ENCODE measurements at places on chromosomes 6 and 20.
A peak's percentile ranks its signal among the peaks of the same experiment; 100 is the strongest.

DNA sequence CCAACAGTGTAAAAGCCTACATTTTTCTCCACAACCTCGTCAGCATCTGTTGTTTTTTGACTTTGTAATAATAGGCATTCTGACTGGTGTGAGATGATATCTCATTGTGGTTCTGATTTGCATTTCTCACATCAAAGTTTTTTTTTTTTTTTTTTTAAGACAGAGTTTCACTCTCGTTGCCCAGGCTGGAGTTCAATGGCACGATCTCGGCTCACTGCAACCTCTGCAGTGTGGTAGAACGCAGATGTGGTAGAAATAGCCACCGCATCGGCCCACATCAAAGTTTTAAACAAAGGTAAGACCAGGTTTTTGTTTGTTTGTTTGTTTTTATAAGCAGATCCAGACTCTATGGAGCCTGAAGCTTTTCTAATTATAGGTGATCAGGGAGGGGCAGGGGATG is 12.7 kb upstream of the PPP1R3G start:
- H3K27me3 ChIP-seq: no peaks in the 10 kb centered on the region
- no peak overlapping the region for H3K4me3 ChIP-seq
- no peaks in the 10 kb centered on the region for H3K4me1 ChIP-seq
- H3K27ac ChIP-seq: no peak overlapping the region
- no peak for DNase-seq
- H3K36me3 ChIP-seq: peaks cover 6% of the 10 kb centered on the region

DNA sequence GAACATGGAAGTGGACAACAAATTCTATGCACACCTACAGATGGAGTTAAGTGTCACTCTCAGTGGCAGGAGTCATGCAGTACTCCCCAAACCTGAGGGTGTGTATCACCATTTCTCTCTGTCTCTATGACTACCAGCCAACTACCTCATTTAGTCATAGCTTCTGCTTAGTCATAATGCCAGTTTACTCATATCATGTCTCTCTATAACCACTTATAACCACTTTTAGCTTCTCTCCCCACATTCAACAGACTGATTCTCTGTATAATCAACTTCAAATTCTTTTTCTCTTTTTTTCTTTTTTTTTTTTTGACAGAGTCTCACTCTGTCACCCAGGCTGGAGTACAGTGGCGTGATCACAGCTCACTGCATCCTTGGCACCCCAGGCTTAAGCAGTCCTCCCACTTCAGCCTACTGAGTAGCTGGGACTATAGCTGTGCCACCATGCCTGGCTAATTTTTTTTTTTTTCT is 13.8 kb upstream of the GTF3C6 start:
- H3K4me3 ChIP-seq: no peak overlapping the region
- H3K4me1 ChIP-seq: no peaks in the 10 kb centered on the region
- DNase-seq: no peak
- no peak overlapping the region for H3K27ac ChIP-seq
- H3K36me3 ChIP-seq: no peaks in the 10 kb centered on the region
- no peaks in the 10 kb centered on the region for H3K27me3 ChIP-seq

- DNase-seq: no peak
- H3K4me3 ChIP-seq: no peak overlapping the region
- no peaks in the 10 kb centered on the region for H3K36me3 ChIP-seq
- peaks cover 4% of the 10 kb centered on the region for H3K4me1 ChIP-seq
- H3K27ac ChIP-seq: no peak overlapping the region
- H3K27me3 ChIP-seq: no peaks in the 10 kb centered on the region
Observed at GRCh38 chr6:14883921-14884320, 361.9 kb upstream of the JARID2 start.

DNA sequence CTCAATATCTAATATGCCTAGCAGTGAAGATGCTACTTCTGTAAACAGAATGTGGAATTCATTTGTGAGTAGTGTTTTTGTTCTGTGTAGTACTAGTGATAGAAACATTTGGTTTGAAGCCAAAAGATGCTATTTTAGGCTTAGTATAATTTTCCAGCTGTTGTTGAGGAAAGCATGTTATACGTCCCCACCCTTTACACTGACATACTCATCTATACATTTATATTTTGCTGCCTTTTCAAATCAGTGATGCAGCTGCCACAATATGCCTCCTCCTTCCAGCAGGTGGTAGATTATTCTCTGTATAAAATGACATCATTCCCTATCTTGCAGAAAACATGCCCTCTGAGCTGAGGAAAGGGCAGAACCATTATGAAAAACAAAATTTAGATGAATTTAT is 1217.6 kb upstream of the GJE1 start:
- no peak for DNase-seq
- H3K4me3 ChIP-seq: no peak overlapping the region
- no peak overlapping the region for H3K27ac ChIP-seq
- no peaks in the 10 kb centered on the region for H3K4me1 ChIP-seq
- H3K36me3 ChIP-seq: no peaks in the 10 kb centered on the region

- H3K27me3 ChIP-seq: no peaks in the 10 kb centered on the region
- no peak overlapping the region for H3K4me3 ChIP-seq
- DNase-seq: no peak
- H3K27ac ChIP-seq: no peak overlapping the region
- H3K4me1 ChIP-seq: no peaks in the 10 kb centered on the region
- H3K36me3 ChIP-seq: no peaks in the 10 kb centered on the region
Observed at GRCh38 chr20:8578161-8578865, 446.2 kb downstream of the PLCB1 start.

DNA sequence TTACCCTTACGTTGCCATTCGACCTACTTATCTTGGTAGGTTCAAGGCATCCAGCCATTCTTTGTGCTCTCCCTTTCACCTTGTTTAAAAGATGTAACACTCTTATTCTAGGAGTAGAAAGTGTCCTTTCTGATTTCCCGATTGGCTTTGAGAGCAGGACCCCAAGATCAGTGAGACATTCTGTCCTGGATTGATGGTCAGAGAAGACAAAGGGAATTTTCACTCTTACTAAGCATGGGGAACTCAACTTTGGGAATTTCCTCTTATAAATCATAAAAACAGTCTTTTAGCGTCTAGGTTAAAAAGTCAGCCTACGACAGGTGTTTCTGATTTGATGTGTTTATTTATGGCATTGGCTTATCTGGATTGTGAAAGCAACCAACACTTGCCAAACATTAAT is 2.8 kb upstream of the AARS2 start:
- no peak for DNase-seq
- no peak overlapping the region for H3K4me3 ChIP-seq
- H3K27ac ChIP-seq: no peak overlapping the region

DNA sequence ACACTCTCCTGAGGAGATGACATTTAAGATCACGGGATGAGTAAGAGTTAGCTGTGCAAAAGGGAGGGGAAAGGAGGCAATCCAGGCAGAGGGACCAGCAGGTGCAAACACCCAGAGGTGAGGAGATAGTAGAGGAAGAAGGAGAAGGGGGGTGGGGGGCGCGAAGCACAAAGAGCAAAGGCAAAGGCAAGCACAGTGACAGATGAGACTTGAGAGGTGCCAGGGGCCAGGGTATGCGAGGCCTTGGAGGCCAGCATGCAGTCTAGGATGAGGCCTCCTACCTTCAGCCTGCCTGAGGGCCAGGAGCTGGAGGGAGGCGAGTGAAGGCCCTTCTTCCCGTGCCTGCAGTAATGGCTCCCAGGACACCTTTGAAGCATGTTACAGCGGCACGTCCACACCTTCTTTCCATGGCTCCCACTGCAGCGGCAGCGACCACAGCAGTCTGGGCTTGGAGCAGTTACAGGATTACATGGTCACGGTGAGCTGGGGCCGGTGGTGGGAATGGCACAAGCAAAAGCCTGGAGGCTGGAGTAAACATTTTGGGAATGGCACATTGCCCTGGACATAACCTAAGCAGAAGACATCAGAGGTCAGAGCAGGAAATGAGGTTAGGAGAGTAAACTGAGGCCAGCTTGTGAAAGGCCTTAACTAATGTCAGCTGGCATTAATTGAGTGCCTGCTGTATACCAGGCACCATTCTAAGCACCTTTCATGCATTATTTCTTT is 18.6 kb downstream of the CCM2L start:
- no peaks in the 10 kb centered on the region for H3K36me3 ChIP-seq
- no peaks in the 10 kb centered on the region for H3K4me1 ChIP-seq
- H3K27ac ChIP-seq: no peak overlapping the region

GRCh38 chr6:37731888-37732287 is 34.2 kb upstream of the MDGA1 start:
- peaks cover 5% of the 10 kb centered on the region for H3K4me1 ChIP-seq
- peak; percentile 16 for DNase-seq
- H3K36me3 ChIP-seq: no peaks in the 10 kb centered on the region

GRCh38 chr6:32047084-32047478 is 8.9 kb downstream of the CYP21A2 start:
- H3K27me3 ChIP-seq: no peaks in the 10 kb centered on the region
- H3K4me1 ChIP-seq: no peaks in the 10 kb centered on the region
- no peak for DNase-seq
- no peaks in the 10 kb centered on the region for H3K36me3 ChIP-seq
- no peak overlapping the region for H3K4me3 ChIP-seq

DNA sequence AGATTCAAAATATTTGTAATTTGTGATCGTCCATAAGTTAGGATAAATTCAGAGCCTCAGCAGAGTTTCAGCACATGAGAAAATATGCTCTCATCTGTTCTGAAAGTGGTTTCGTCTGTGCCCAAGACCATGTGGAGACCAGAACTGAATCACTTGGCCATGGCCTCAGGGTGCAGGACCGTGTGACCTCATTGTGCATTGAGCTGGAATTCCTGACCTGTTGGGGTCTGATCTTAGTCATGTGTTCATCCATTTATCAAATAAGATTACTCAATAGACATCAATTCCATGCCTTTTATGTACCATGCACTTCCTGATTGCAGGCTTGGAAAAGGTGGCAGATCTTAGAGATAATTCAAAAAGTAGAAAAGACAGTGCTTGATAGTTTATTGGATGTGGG is 680.5 kb downstream of the QKI start:
- peaks cover 4% of the 10 kb centered on the region for H3K36me3 ChIP-seq
- no peaks in the 10 kb centered on the region for H3K4me1 ChIP-seq
- DNase-seq: no peak
- H3K27me3 ChIP-seq: peaks cover 2% of the 10 kb centered on the region
- no peak overlapping the region for H3K27ac ChIP-seq

DNA sequence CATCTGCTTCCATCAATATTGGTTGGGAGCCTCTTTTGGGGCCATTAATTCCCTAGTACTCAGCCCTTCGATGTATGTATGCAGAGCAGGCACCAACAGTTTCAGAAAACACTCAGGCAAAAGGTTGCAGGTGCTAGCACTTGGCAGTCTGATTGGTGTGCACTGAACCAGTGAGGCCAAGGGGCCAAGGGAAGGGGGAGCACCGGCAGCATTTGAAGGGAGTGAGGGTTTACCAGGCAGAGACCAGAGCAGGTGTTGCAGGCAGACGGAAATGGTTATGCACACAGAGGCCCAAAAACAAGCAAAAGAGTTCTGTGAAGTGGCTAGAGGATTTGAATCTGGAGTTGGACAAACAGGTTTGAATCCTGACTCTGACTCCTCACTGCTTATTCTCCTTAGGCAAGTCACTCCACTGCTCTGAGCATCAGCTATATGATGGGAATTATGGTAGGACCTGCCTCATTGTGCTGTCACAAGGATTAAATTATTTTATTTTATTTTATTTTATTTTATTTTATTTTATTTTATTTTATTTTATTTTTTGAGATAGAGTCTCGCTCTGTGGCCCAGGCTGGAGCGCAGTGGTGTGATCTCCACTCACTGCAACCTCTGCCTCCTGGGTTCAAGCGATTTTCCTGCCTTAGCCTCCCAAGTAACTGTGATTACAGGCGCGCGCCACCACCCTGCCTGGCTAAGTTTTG is 58.1 kb upstream of the SHLD1 start:
- DNase-seq: no peak
- no peak overlapping the region for H3K4me3 ChIP-seq
- H3K27me3 ChIP-seq: no peaks in the 10 kb centered on the region
- peaks cover 23% of the 10 kb centered on the region for H3K4me1 ChIP-seq

DNA sequence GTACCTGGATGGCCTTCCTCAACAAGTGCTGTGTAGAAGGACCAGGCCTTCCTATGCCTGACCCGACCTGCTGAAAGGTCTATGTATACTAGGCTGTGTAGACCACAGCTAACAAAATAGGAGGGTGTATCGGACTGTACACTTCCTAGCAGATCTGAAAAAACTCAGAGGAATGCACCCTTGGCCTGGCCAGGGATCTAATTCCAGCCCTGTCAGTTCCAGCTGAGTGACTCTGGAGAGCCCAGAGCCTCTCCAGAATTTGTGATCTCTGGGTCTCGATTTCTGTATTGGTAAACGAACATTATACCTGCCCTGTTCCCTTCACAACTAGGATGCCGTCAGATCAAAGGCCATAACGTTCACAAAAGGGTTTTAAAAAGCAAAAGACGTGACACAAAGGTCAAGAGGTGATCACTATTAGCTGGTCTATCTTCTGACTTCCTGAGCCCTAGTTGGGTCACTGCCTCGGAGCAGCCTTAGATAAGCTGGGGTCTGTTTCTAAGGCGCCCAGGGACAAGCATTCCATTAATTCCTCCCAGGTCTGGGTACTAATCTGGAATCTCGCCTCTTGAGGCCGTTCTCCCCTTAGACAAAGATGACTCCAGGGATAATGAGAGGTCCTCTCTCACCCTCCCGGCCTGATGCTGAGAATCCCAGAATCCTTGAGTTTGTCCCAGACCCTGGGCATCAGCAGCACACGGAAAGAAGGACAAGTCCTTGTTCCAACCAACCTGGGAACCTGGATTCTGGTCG is 13.9 kb downstream of the MTCH1 start:
- peaks cover 95% of the 10 kb centered on the region for H3K36me3 ChIP-seq
- no peak overlapping the region for H3K27ac ChIP-seq
- H3K27me3 ChIP-seq: no peaks in the 10 kb centered on the region
- no peak for DNase-seq
- no peaks in the 10 kb centered on the region for H3K4me1 ChIP-seq

DNA sequence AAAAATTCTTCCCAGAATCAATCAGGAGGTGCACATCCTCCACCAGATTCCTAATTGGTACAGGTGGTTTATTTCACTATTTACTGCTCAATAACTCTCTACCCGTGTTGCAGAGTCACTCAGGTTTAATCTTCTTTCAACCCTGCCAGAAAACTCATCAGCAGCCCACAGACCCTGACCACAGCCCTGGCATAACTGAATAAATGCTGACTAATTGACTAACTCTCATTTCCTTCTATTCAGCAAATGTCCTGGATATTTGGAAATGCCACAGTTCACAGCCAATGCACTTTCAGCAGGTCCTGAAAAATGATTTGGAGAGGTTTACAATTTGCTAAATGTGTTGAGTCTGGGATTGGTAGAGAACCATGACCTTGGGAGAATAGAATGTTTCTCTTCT is 62.3 kb downstream of the TRMT6 start:
- DNase-seq: no peak
- no peaks in the 10 kb centered on the region for H3K27me3 ChIP-seq
- H3K27ac ChIP-seq: no peak overlapping the region
- H3K36me3 ChIP-seq: no peaks in the 10 kb centered on the region
- H3K4me3 ChIP-seq: no peak overlapping the region
